ENCODE measurements at places on chromosomes 5 and 9.
A peak's percentile ranks its signal among the peaks of the same experiment; 100 is the strongest.

DNA sequence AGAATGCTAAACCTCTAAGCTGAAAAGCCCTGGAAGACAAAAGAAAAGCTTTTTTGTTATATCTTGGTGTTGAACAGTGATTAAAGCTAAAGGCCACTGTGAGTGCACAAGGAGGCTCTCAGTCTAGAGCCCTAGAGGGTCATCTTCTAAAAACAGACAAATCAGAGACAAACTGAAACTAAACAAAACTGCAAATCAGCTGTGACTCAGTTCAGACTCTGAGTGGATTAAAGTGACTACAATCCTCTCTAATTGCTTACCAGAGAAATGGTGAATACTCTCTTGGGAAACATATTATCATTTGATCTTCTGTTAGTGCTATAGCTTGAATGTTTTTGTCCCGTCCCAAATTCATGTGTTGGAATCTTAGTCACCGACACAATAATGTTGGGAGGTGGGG, 491.9 kb downstream of the CDH18 start:
- no peak for DNase-seq

DNA sequence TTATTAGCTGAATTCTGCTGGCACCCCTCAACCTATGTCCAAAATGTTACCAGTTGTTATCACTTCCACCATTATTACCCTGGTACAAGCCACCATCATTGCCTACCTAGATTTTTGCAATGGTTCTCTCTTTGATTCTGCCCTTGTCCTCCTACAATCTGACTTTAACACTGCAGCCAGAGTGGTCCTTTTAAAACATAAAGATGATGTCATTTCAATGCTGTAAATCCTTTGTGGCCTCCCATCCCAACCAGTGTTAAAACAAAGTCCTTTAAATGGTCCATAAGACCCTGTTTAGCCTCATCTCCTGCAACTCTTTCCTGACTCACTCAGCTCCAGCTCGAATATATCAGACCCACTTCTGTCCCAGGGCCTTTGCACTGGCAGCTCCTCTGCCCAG, 54.9 kb upstream of the FSTL4 start:
- no peak for DNase-seq

- DNase-seq, result no peak
Observed at GRCh38 chr5:124310453-124310852, 436.0 kb downstream of the ZNF608 start.

DNA sequence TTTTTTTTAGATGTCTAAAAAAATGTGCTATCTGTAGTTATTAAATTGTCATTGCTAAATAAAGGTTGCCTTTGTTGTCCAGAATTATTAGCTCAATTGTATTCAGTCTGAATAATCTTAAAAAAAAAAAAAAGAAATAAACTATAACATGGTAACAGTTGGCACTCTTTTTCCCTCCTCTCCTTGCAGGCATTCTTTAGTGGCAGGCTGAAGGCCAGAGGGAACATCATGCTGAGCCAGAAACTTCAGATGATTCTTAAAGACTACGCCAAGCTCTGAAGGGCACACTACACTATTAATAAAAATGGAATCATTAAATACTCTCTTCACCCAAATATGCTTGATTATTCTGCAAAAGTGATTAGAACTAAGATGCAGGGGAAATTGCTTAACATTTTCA, 87.6 kb upstream of the FAM170A start:
- no peak for DNase-seq

- DNase-seq, result peak; percentile 57
Observed at GRCh38 chr9:96453625-96454024, 3.7 kb downstream of the HABP4 start.

DNA sequence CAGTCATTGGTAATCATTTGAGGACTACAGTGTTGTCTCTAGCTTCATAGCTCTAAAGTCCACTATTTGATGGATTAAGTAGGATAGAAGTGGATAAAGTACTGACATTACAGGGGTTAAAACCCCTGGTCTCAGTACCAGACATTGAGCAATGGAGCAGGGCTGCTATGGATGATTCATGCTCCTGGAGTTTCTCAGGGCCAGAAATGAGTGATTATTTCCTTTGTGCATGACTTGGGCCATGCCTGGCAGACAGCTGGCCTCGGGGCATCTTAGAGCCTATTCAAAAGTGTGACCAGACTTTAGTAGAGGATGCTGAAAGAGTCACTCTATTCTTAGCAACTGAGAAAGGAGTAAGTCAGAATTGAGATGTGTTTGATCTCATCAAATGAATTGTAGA, 350.7 kb upstream of the TLE4 start:
- peak; percentile 84 for DNase-seq

DNA sequence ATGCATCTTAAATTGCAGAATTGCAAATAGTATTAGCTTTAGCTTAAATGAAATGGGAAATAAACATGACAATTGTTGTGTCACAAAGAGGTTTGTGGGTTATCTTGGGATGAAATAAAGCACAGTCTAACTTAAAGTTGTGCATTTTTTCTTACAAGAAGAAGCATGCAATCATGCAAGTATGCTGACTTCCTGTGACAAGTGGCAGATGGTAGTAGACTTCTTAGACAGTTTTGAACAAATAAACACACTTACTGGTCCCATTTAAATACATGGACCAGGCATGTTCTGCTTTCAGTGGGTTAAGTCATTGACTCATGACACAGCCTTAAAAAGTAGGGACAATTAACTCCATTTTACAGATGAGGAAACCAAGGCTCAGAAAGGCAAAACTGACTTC, 15.9 kb upstream of the C5orf63 start:
- DNase-seq, result no peak

DNA sequence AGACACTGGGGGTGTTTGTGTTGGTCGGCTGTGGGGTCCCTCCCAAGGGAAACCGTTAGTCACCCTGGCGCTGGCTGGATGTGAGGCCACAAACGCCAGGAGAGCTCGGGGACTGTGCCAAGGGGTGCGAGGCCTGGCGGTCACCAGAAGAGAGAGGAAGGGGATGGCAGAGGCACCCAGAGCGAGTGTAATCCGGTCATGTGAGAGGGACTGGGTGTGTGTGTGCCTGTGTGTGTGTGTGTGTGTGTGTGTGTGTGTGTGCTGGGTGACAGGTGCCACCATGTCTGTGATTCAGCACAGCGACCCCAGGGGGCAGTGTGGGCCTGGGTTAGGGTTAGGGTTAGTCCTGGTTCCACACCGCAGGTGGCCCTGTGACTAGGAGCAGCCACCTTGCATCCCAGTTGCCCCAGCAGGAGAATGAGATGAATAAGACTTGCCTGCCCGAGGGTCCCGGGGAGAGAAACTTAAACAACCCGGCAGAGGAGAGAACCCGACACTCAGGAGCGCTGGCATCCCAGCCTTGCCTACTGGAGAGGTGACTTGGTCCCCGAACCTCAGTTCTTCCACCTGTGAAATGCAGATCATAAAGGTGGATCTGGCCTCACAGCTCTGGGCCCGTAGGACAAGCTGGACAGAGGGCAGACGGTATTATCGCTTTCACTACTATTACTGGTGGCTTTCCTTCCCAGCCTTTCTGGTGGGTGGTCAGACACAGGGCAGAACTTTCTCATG, 1.4 kb upstream of the ADAMTSL2 start:
- DNase-seq, result peak; percentile 45

DNA sequence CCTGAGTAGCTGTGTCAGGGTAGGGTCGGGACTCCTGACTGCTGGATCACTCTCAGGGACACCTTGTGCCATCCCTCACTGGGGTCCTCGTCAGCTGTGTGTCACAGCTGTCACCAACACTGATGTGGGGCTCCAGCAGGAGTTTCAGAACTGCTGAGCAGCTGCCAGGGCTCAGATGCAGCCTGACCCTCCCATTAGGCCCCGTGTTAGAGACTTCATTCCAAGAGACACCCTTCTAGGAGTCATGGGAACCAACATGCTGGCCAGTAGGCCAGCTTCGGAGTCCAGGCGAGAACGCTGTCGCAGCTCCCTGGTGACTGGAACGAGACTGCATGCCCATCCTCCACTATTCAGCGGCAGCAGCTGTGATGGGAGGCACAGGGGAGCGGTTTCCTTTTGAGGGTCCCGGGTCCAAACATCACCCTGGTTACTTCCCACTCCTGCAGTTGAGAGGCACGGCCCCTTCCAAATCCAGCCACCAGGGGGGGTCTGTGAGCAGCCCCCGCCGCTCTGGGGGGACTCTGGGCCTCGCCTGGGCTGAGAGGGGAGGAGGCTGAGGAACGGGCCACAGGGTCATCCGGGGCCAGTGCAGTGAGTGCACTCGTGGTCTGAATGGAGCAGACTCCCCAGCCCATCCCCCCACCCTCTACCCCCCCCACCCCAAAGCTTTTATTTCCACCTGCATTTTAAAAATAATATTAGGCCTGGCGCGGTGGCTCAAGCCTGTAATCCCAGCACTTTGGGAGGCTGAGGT, 12.6 kb upstream of the TCF7 start:
- DNase-seq, result peak; percentile 46

DNA sequence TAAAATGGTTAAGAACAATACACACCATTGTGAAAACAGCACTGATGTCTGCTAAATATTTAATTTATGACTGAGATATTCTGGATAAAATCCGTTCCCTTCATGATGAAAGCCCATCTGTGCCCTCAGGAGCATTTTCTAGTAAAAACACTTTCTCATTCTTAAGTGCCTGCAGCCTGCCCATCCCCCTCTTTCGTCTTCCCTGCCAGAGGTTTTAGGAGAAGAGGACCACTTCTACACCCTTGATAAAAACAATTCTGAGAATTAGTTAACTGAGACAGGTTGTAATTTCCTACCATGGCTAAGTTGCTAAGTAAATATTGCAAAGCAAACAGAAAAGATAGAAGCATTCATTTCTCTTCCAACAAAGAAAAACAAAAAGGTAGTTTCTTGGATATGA, 272.6 kb downstream of the ATPSCKMT start:
- no peak for DNase-seq

GRCh38 chr9:6428940-6429889, 16.2 kb downstream of the UHRF2 start:
- DNase-seq, result peak; percentile 6

GRCh38 chr5:34486160-34486848, 169.8 kb upstream of the RAI14 start:
- peak; percentile 82 for DNase-seq

GRCh38 chr5:171861381-171861780, 75.8 kb downstream of the SMIM23 start:
- no peak for DNase-seq
